Mesenteric fat pad (tissue), 1 donor: ENCODE measurements at places on chromosomes 3 and 15.

DNA sequence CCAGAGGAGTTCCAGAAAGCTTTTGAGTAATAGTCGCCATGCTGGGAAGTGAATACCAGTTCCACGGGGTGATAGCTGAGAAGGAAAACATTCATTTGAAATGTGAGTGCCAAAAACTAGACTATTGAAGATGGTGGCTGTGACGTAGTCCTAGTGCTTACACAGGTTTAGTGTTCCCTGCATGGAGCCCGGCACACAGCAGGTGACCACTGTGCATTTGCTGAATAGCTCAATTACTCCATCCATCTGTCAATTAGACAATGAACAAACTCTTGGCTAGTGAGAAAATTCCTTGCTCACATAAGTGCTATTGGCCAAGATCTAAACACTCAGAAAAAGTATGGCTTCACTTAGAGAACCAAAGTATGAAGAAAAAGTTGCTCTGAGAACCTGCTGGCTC, 448.1 kb upstream of the WNT5A start:
- no peak for DNase-seq

- DNase-seq: no peak
Observed at GRCh38 chr15:79132361-79132760, 41.8 kb upstream of the RASGRF1 start.

GRCh38 chr3:177827511-177828207, 630.4 kb upstream of the TBL1XR1 start:
- DNase-seq: no peak

- no peak for DNase-seq
Observed at GRCh38 chr3:197023241-197023997, 6.2 kb downstream of the MELTF start.

GRCh38 chr15:99545605-99546004, 20.2 kb upstream of the MEF2A start:
- DNase-seq: no peak

DNA sequence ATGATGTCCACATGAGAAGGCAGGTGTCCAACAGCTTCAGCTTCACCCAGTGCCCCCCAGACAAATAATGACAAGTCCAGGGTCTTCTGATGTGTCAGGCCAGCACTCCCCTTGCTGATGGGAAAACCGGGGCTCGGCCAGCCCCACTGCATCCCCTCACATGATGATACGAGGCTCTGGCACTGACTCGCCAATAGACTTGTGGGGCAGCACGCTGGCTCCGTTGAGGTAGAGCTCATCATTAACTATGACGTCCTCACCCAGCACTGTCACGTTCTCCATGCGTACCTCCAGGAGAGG, 2.1 kb upstream of the AMIGO3 start:
- peak; percentile 83 for DNase-seq

GRCh38 chr15:26872206-26872605, 5.3 kb downstream of the GABRA5 start:
- DNase-seq: no peak

DNA sequence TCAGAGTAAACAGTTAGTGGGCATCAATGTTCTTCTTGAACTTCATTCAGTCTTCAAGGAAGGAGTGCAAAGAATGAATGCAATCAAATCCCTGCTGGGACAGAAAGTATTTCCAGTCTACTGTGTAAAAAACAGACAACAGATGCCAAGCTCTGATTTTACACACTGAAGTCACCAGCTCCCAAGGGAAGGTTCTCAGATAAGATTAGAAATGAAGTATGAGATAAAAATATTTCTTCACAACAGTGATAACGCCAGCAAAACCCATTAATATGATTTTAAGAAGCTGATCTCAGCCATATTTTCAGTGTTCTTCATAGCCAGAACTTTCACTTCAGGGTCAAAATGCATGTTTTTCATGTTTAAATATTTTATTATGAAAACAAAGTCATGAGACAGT, 265.6 kb downstream of the CTNNB1 start:
- no peak for DNase-seq

GRCh38 chr15:73851689-73852088, 21.7 kb upstream of the TBC1D21 start:
- peak; percentile 55 for DNase-seq

DNA sequence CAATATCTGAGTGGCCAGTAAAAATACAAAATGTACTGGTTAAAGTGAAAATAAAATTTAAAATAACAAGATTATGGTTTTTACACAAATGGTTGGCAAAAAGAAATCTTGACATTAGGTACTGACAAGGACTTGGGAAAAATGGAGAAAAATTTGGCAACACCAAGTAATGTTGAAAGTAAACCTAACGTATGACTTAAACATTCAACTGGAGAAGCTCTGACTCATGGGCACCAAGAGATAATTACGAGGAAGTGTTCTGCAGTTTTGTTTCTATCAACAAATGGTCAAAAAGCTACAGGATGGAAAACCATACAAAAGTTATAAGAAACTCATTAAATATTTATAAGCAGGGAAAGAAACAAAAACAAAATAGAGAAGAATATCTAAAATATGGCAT, 177.7 kb downstream of the ZNF385D start:
- DNase-seq: no peak

DNA sequence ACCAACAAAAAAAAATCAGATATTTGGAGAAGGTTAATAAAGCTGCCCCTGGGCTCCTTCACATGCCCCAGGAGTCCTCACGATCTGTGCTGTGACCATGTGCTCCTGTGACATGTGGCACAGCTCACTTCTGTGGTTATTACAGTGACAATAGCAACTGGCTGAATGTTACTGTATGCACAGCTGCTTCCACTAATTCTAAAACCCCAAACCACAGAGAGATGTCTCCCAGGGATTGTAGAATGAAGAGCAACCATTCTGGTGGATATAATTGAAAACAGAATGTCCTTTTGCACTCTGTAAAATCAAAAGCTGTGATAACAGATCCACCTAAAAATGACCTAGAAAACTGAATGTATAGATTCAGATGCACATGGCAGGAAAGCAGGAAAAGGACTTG, 489.2 kb upstream of the CNTN4 start:
- DNase-seq: no peak

GRCh38 chr3:50617911-50618481, 1.0 kb downstream of the MAPKAPK3 start:
- DNase-seq: no peak

DNA sequence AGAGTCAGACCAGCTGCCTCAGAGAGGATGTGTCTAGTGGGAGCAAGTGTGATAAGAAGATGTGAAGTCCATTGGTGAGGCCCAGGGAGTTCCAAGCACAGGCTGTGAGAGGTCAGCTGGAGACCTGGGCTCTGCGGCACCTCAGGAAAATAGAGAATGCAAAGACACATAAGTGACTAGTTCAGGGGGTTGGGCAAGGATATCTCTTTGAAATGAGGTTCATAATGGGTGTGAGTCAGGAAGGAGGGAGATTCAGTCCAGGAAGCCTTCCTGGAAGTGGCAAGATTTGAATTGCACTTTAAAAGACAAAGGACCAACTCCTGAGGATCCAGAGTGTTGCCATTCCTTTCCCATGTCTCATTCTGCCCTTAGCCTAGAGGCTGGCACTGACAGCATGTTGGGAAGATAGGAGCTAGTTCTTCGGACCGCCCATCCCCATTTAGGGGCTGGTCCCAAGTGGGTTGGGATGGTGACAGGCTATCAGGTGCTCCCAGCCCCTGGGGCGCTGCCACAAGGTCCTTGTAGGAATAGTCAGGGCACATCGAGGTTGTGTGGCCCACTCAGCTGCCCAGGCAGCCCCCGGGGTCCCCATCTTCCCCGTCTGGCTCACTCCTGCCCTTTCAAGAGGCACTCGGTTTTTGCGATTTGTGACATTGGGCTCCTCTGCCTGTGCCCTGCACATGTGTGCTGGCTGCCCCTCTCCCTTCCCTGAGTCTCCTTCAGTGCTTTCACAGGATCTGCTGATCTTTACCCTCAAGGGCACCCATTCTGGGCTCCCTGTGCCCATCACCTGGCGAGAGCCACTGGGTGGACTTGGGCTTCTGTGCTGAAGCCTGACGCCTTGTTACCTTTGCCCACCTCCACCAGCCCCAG, 23.7 kb downstream of the ESYT3 start:
- peak; percentile 47 for DNase-seq

- DNase-seq: no peak
Observed at GRCh38 chr3:98209244-98209643, 42.7 kb downstream of the OR5H15 start.

- no peak for DNase-seq
Observed at GRCh38 chr3:29285471-29286071, 4.7 kb downstream of the RBMS3 start.

- DNase-seq: peak; percentile 62
Observed at GRCh38 chr3:133855002-133855370, 40.7 kb downstream of the RAB6B start.

GRCh38 chr15:48285329-48286214, 45.7 kb upstream of the DUT start:
- DNase-seq: no peak

- DNase-seq: no peak
Observed at GRCh38 chr3:27639271-27639670, 82.9 kb downstream of the EOMES start.

DNA sequence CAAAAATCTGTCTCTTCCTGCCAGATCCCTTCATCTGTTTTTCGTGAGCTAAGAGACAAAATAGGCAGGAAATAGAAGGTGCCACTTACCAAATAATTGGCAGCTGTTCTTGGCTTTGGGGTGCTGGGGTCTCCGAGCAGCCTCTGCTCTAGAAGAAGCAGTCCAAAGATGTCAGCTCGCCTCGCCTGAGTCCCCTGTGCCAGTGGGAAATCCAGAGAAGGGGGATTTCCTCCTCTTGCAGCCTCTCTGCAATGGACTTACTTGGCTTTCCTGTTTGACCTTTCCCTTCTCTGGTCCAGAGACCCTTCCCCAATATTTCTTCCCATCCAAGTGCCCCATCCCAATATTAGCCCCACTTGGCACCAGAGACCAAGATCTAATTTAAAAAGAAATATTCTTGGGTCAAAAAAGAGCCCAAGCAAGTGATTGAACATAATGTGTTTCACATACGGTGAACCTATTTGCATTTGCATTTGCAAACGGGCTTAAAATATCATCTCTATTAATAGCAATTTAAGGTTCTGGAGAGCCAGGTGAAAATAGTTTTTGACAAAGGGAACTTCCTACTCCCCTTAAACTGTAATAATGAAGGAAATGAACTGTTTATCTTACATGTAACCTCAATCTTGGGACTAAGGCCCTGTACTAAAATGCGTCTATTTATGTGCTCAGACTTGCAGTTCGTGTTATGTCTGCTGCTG, 23.2 kb downstream of the CD86 start:
- DNase-seq: no peak

- no peak for DNase-seq
Observed at GRCh38 chr15:77121599-77121998, 50.7 kb upstream of the TSPAN3 start.

- no peak for DNase-seq
Observed at GRCh38 chr15:69820819-69821218, 276.9 kb downstream of the TLE3 start.

DNA sequence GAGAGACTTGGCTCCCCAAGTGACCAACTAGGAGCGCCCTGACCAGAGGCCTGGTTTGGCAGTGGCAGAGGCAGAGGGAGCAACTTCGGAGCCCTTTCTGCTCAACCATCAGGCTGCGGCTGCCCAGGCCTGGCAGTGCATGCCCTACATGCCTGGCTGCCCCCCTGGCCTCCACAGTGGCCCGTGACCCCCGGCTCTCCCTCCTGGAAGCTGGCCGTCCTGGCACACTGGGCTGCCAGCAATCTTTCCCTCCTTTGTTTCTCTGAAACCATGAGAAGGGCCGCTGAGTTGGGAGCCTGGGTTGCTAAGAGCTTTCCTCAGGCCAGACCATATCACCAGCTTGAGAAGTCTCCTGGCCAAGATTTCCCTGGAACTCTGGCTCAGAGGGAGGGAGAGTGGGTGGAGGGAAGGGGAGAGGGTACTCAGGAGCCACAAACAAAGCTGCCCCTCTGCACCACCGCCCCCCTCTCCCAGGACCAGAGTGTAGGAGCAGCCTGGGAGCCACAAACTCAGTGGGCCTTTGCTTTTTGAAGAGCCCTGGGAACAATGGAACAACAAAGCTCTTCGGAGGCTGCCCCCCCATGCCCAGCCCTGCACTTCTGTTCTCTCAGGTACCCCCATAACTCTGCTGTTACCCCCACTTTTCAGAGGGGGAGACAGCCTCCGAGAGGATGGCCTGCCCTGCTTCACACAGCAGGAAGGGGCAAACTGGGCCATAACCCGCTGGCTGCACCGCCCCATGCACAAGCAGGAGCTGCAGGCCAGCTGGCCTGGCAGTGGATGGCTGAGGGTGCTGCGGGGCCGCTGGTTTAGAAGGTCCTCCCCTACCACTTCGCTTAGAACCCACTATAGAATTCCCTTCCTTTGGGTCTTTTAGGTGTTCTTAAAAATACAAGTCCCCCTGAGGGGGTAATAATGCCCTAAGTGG, 11.3 kb downstream of the CORO2B start:
- no peak for DNase-seq

DNA sequence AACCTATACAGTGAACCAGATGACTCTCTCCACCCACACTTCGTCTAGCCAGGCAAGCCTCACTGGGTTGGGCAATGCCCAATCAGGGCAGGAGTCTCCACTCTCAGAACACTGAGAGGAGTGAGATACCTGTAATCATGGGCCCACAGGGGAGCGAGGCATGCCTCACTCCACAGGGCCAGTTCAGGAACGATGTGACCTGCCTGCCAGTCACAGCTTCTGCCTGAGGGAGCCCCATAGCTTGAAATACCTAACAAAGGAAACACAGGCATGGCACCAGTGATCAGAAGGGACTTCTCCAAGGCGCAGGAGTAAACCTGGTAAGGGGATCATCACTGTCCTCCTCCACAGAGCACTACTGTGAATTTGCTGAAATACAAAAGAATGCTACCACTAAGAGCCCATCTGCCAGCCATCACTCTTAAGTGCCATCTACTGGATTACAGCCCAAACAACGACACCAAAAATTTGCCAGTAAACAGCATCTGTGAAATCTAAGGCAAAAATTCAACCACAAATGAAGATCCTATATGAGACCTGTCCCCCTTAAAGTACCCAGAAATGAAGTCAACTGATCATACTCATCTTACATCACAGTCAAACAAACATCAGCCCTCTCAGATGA, 689.9 kb upstream of the SEMA6D start:
- no peak for DNase-seq

DNA sequence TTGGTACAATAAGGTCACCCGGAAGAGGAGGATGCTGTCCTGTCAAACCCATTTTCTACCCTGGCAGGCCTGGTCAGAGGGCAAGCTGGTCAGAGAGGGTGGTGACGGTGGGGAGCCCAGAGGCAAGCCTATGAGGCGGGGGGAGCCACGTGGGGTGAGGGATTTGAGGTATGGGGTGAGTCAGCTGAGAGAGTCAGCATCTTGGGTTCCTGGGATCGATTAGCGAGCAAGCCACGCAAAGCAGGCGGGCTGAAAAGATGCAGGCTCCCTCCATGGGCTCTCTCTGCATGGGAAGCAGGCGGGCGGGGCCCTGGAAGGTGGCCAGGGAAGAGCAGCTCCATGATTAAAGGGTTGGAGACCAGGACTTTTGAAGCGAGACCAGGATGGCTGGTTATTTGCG, 48.1 kb downstream of the MAGEF1 start:
- DNase-seq: no peak

DNA sequence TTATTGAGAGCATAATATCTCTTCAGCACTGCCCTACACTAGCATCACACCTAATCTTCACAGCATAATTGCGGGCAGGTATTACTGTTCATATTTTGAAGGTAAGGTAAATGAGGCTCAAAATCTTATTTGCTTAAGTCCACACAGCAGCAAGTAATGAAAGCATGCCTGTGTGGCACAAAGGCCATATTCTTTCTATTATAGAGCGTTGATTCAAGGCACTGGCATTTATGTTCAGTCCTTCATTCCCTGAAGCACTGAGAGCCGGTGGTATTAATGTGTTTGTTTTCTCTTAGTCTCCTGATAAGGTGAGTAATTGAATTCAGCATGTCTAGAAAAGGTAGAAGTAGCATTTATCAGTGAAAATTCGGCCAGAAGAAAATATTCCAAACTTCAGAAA, 231.2 kb downstream of the BBX start:
- no peak for DNase-seq
